NCI-H1417 treated with DMSO at 0.1 percent for 48 hours (cell line): ENCODE measurements at places on chromosomes 3 and 15.

- DNase-seq: no peak
Measured at GRCh38 chr3:127608362-127608718, 10.1 kb downstream of the MCM2 start.

GRCh38 chr3:66227915-66228314, 7.1 kb downstream of the SLC25A26 start:
- no peak for DNase-seq

DNA sequence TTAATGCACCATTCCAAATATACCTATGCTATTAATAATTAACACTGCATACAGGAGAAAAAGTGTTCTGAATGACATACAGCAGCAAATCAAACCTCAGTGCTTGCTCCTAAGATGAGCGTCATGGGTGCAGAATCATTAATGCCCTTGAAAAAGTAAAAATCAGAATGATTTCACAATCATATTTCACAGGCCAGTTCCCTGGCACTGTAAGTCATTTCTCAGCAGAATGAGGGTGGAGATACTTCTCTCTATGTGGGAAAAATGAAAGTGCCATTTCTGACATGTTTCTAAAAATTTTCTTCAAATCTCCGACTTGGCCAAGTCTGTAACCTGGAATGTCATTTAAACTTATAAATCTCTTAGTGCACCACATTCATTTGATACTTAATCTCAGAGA, 549.8 kb upstream of the AGTR1 start:
- no peak for DNase-seq

- no peak for DNase-seq
Measured at GRCh38 chr15:90585863-90586262, 56.1 kb downstream of the CRTC3 start.

DNA sequence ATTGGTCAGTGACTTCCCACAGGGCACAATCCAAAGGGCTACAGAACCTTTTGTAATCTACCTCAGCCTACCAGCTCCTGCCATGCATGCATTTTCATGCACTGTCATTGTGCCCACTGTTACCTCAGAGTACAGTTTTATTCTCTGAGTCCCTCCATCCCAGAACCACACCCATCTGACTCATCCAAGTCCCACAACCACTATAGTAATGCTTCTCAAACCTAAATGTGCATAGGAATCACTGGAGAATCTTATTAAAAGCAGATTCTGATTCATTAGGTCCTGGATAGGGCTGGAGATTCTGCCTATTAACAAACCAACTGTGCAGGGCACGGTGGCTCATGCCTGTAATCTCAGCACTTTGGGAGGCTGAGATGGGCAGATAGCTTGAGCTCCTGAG, 3.7 kb upstream of the B3GALNT1 start:
- no peak for DNase-seq

- no peak for DNase-seq
Measured at GRCh38 chr15:74243431-74243830, 7.3 kb downstream of the CCDC33 start.

GRCh38 chr3:167938516-167938915, 157.2 kb downstream of the GOLIM4 start:
- no peak for DNase-seq

- no peak for DNase-seq
Measured at GRCh38 chr15:87736401-87736800, 520.1 kb downstream of the NTRK3 start.

DNA sequence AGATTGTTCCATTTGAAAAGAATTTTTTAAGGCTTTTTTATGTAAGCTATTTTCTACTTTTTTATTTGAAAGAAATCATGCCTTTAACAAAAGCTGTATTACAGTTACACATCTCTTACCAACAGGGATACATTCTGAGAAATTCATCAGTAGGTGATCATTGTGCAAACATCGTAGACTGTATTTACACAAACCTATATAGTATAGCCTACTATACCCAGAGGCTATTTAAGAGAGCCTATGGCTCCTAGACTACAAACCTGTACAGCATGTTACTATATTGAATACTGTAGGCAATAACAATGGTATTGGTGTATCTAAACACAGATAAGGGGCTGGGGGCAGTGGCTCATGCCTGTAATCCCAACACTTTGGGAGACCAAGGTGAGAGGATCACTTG, 43.1 kb downstream of the PEAK1 start:
- peak; percentile 9 for DNase-seq

- no peak for DNase-seq
Measured at GRCh38 chr15:57911247-57911646, 154.3 kb downstream of the ALDH1A2 start.

- DNase-seq: no peak
Measured at GRCh38 chr15:42788725-42789124, 51.8 kb upstream of the CDAN1 start.

DNA sequence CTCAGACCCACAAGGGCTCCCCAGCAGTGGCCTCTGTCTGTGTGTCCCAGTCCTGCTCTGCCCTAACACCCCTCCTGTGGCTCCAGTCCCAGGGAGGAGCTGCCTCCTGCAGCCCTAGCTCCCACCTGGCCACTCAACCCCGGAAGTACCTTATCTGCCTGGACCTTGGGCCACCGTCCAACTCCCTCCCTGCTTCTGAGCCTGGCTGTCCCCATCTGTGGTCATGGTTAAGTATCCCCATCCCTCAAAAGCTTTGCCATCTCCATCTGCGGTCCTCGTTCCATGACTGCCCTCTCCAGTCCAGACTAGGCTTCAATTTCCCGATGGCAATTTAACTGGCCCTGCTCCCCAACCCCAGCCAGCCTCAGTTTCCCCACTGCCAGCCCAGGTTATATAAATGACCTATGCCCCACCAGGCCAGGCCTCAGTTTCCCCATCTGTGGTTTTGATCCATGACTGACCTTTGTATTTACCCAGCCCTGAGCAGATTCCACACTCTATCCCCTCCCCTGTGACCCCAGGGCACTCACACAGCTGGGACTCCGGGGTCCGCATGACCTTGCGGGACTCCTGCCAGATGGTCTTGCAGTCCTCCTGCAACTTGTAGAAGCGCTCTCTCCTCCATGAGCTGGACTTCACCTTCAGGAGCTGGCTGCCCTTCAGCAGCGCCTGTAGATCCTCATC, 9.6 kb downstream of the PLCD1 start:
- no peak for DNase-seq

- no peak for DNase-seq
Measured at GRCh38 chr3:9876991-9877390, 3.1 kb downstream of the CIDEC start.

DNA sequence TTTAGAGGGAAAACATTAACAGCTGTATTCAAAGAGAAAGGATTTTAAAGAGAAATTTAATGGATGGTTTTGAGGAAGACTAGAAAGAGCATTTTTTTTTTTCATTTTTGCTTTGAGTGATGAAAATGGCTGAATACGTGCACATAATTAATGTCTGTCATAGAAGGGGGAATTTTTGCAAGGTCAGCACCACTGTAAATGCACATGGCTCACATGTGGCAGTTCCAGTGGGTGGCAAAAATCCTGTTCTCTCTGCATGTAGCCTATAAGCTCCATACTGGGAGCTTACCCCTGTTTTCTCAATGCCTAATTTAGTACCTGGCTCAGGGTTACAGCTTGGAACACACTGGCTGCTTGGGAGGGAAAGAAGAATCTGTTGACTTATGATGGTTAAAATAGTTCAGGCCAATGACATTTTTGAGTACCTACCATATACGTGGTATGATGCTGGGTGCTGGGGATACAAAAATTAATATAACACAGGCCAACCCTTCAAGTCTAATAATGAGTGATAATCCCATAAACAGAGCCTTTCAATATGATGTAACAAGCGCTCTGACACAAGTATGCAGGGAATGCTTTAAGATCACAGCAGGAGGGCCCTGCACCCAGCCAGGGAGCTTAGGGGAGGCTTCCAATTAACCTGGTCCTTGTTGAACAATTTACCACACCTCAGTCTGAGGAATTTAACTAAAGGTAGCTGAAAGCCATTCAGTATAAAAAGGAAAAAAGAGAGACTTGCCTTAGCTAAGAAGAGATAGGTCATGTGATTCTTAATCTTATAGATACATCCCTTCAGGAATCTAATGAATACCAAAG, 33.0 kb downstream of the HSPBAP1 start:
- DNase-seq: no peak

DNA sequence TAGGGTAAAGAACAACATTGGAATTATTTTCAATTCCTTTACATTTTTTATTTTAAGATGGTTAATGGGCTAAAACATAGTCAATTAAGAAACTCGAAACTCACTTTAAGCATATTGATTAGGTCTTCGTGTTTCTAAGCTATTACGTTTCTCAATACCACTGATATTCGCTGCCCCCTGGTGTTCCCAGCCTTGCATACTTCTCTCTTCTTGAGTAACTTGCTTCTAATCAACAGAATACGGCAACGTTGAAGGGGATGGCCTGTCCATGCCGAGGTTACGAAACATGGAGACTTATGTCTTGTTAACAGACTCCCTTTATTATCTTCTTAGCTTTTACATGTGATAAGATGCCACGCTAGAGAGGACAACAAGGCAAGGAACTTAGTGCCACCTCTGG, 43.6 kb downstream of the ROBO1 start:
- DNase-seq: no peak

DNA sequence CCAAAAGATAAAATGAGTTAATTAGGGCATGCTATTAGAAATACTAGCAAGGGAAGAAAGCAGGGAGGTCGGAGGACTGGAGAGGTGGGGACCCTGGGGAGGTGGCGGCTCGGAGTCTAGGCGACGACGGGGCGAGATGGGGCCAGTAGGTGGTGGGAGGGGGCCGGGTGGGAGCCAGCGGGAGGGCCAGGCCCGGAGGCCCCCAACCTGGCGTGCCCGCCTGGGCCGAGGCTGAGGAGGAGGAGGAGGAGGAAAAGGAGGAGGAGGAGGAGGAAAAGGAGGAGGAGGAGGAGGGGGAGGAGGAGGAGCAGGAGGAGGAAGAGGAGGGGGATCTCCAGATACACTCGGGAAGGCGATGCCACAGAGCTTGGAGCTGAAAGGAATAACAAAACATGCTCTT, 426.2 kb downstream of the NR2F2 start:
- DNase-seq: no peak

- DNase-seq: no peak
Measured at GRCh38 chr3:172235698-172236097, 196.3 kb downstream of the FNDC3B start.

GRCh38 chr3:14458434-14459275, 56.2 kb downstream of the SLC6A6 start:
- no peak for DNase-seq

DNA sequence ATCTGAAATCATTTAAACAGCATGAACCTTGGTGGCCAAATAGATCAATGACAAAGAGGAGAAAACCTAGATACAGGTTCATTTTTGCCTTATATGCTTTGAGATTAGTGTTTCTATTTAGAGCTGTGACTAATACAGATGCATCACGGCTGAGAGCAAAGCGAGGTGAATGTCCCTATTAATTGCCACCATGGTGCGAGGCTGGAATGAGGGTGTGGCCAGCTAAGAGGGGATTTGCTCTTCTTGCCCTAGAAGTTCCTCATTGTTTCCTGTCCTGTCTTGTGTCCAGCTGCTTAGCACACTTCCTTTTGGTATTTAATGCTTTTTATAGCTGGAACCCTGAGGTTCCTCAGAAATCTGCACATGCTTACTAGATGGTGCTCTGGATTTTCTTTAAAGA, 339.1 kb upstream of the RGMA start:
- DNase-seq: no peak

- DNase-seq: no peak
Measured at GRCh38 chr15:96535148-96535547, 204.6 kb downstream of the NR2F2 start.

GRCh38 chr3:156836701-156837100, 10.5 kb downstream of the LEKR1 start:
- DNase-seq: no peak

GRCh38 chr15:57769266-57769665, 62.8 kb downstream of the POLR2M start:
- DNase-seq: no peak

GRCh38 chr15:41659855-41660234, 360 bp upstream of the MGA start:
- no peak for DNase-seq

DNA sequence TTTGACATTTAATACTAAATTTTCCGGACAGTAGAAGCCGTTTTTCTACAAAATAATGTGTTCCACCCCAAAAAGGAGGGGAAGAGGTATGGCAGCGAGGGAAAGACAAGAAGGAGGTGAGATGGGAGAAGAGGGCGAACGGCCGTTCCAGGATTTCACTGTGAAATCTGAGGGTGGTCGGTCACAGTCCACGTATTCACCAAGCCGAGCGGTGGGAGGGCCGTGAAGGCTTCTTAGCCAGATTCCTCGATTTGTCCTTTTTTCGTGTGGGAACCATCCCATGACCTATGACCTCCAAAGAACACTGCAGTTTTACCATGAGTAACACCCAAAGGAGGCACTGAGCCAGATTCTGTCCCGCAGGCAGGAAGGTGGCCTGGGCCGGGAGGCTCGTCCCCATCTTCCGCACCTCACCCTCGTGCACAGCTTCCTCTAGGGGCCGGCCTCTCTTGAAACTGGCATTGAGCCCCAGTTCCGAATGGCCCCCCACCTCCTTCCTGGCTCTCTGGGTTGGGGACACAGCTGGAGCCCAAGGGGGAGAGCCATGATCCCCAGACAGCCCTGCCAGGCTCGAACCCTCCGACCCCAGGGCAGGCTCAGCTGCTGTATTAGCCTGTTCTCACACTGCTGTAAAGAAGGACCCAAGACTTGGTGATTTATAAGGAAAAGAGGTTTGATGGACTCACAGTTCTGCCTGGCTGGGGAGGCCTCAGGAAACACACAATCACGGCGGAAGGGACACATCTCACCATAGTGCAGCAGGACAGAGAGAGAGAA, 23.7 kb downstream of the XXYLT1 start:
- no peak for DNase-seq

- no peak for DNase-seq
Measured at GRCh38 chr15:63157891-63158431, 684 bp upstream of the RPS27L start.

- DNase-seq: no peak
Measured at GRCh38 chr3:15955968-15956367, 158.2 kb upstream of the ANKRD28 start.

- no peak for DNase-seq
Measured at GRCh38 chr15:69394556-69395282, 19.4 kb upstream of the KIF23 start.

GRCh38 chr3:98561727-98562521, 30.1 kb downstream of the GPR15 start:
- DNase-seq: no peak

DNA sequence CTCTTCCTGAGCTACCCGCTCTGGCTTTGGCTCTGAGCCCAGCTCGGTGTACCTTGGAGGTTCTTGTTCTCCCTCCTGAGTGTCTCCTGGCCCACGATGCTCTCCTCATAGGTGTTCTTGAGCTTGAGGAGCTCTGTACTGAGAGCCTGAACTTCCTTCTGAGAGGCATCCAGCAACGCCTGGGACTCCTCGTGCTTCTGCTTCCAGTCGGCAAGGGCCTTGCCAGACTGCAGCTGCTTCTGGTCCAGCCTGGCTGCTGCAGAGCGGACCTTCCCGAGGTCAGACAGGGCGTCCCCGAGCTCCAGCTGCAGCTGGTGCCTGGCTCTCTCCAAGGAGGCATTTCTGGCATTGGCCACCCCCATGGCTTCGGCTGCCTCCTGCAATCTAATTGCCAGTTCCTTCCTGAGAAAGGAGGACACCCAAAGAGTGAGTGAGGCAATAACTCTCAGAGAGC, 99.8 kb downstream of the MYH15 start:
- DNase-seq: no peak
